ENCODE measurements at places on chromosomes 5 and 9.

DNA sequence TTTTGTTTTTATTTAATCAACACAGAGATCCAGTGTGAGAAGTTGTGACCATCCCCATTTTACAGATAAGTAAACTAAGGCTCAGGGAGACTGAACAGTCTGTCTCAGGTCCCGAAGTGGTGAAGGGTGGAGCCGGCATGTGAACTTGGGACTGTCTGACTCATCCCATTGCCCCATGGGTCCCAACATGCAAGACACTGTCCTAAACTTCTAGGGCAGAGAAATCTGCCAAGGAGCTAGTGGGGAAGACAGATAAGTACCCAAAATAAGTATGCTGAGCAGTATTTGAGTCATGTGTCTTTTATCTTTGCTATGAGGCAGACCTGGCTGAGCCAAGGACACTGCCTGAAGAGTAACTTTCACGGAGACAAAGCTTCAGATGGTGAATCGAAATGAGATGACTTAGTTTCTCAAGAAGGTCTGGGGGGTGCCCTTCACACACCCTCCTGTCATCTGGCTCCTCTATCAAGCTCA, 64.3 kb upstream of the SLC25A51 start:
- no peak for DNase-seq

GRCh38 chr9:77793849-77794248, 145.7 kb upstream of the GNA14 start:
- DNase-seq, result no peak

- DNase-seq, result peak; percentile 34
Observed at GRCh38 chr9:114005371-114006154, 72.5 kb downstream of the AMBP start.

DNA sequence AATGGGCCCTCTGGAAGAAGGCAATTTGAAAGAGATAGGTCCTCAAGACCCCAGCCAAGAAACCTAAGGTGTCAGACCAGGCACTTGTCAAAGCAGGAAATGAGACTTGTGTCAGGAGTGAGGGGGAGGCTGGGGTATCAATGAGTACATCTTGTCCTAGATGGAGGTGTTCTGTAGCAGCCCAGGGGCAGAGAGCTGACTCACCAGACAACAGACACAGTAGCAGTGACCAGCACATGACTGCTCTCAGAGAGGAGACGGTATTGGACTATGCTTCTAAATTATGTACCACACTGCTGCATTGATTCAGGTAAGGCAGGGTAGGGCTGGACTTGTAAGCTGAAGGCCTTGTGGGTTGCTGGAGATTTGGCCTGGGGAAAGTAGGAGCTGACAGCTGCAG, 551.2 kb upstream of the KLF4 start:
- DNase-seq, result no peak

GRCh38 chr9:12833701-12834100, 58.9 kb downstream of the LURAP1L start:
- no peak for DNase-seq

DNA sequence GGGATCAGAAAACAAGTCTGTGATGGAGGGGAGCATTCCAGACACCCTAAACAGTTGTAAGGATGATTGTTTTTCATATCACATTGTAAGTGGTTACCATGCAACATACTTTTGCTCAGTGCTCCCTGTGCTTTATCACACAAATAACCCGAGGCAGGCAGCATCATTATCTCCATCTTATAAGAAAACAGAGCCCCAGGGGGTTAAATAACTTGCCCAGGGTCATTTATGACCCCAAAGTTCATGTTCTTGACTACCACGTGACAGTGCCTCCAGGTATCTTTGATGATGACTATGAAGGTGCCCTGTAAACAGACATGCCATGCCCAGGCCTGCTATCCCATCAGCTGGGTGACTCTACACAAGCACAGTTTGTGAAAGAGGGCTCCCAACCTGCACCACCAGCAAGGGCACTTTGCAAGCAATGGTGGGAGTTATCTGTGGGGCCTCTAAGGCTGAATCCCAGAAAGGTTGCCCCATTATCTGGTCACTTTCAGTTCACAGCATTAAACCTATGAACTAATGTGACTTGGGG, 9.5 kb downstream of the GNPDA1 start:
- no peak for DNase-seq

GRCh38 chr5:81020478-81021167, 60.5 kb downstream of the RASGRF2 start:
- no peak for DNase-seq

DNA sequence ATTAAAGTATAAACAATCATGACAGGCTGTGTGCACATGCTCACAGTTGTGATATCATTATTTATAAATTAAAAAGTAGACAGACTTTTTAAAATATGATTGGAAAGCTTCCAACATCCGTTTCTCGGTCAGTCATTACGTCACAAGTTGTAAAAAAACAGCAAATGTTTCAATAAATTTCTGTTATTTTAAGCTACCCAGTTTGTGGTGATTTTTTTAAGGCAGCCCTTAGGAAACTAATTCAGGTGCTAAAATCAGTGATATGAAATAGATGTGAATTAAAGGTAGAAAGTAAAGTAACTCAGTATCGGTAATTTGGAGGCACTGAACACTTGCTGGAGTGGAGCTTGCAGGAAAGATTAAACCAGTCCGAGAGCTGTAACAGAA, 1.2 kb downstream of the CCNH start:
- DNase-seq, result no peak

DNA sequence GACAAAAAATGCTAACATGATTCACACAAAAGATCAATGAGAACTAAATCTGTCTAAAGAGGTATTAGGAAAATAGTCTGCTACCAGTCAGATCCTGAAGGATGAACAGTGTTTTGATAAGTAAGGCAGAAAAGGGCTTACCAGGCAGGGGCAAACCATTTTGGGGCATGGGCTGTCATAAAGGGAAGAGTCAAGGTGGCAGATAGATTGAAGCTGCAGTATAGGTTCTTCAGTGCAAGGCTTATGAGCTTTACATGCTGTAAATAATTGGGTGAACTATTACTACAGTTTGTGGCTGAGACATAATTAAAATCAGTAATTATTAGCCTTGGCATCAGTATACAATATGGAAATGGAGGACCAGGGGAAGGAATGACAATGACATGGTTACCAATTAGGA, 21.8 kb downstream of the CSNK1A1 start:
- no peak for DNase-seq
